ENCODE measurements at places on chromosomes 5 and 9.

- no peak for DNase-seq
Measured at GRCh38 chr5:154025951-154026350, 12.8 kb downstream of the FAM114A2 start.

GRCh38 chr9:69600314-69601047 is 71.7 kb downstream of the APBA1 start:
- DNase-seq, result no peak

DNA sequence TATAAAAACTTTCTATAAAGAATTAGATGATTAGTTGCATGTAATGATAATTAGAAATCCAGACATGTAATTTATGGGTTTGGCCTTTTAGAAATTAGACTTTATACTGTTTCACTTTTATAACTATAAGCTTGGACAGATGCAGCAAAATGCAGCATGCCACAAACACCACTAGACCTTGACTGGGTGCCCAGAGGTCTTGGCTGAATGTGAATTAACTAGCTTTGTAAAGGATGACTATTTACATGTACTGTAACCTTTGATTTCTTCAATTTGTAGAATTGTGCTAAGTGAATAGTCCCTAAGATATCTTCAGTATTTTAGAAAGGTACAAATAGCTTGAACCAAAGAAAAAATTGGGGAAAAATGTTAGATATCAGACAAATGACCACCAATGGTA is 2168.1 kb downstream of the MAT2B start:
- no peak for DNase-seq

DNA sequence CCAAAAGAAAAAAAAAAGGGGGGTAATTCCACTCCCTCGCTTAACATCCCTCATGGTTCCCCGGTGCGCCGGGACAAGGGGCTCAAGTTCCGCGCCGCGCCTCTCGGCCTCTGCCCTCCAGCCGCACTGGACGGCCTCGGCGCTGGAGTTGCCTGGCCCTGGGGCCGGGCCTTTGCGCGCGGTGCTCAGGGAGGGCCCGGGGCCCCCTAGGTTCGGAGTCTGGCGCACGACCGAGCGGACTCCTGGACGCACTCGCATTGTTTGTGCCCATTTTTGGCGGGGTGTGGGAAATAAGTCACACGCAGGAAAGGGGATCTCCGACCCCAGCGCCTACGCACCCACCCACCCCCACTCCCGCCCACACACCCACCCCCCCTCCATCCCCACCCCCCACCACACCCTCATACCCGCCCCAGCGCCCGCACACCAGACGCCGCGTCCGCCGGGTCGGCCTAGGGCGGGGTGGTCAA is 381 bp downstream of the MED22 start:
- DNase-seq, result peak; percentile 41

DNA sequence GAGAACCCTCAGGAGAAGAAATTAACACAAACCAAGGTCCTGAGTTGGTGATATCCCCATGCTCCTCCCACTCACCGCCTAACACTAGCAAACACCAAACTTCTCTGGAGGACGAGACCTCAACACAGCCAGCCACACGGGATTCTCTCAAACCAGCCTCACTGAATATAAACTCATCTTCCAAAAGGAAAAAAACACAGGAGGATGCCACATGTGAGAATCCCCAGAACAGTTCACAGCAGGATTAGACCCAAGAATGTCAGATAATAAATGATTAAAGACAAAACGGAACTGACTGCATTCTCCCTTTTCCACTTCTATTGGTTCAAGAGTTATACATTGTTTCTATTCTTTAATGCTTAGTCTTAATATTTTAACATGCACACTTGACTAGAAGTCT is 89.2 kb downstream of the LPAR1 start:
- DNase-seq, result no peak

All from suppressor macrophage treated with lipopolysaccharide for 4 hours (primary cell).